ENCODE measurements at places on chromosomes 16 and 17. TPM values are rescaled to one million over a fixed set of nuclear protein-coding genes. Genes with fewer than 3 reads are reported as not detected.

CIBAR2 gene
- not detected for total RNA-seq

MMP2 gene
- not detected for total RNA-seq

KCNH4 gene
- 1.3 TPM for total RNA-seq

MT1H gene
- total RNA-seq, result 0.63 TPM

CD79B gene
- 23.9 TPM for total RNA-seq

SLC35G6 gene
- total RNA-seq, result not detected

TLCD3A gene
- 22.4 TPM for total RNA-seq

FLOT2 gene
- total RNA-seq, result 89.8 TPM

ASGR2 gene
- total RNA-seq, result not detected

TBC1D3K gene
- not detected for total RNA-seq

RTN4RL1 gene
- total RNA-seq, result 1.3 TPM

CHST4 gene
- total RNA-seq, result not detected

OR1A1 gene
- not detected for total RNA-seq

Measured in activated CD8-positive, alpha-beta memory T cell treated with anti-CD3 and anti-CD28 coated beads for 36 hours (primary cell).